ENCODE measurements at places on chromosomes 3 and 15.

GRCh38 chr3:121601212-121601812 lies 8.1 kb downstream of the FBXO40 start:
- DNase-seq = no peak

DNA sequence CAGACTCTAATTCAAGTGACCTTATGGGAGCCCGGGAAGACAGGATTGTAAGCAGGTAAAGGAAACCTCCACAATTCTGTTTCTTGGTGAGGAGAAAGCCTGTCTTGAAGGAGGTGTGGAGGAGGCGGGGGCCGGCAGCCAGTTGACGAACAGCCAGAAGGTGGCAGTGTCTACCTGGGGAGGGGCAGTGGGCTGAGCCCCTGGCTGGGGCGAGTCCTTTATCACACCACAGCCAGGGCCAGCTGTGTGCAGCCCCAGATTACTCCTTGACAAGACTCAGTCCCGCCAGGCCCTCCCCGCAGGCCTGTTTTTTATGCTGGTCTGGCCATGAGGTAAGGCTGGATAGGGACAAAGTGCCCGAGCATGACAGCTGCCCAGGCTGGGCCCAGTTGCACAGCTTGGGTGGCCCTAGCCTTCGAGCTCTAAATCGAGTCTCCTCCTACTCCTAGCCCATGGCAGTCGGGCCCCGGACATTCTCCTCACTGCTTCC lies 40.9 kb upstream of the IDH2 start:
- peak; percentile 44 for DNase-seq

DNA sequence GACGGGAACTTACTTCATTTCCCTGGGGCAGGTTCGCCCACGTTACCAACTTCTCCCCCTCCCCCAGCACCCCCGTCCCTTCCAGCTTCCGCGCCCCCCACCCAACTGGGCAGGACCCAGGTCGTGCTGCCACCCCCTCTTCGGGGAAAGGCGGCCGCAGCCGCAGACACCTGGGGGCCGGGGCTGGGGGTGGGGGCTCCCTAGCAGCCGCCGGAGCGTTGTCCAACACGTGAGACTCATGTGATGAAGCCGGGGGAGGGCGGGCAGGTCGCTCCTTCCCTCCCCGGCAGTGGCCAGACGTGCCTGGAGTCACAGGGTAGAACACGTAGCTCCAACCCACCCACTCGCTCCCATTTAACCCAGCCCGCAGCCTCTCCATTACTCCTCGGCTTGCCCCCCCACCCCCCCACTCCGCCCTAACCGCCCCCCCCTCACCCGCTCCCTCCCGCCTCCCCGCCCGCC lies 240 bp upstream of the BHLHE40 start:
- peak; percentile 66 for DNase-seq

DNA sequence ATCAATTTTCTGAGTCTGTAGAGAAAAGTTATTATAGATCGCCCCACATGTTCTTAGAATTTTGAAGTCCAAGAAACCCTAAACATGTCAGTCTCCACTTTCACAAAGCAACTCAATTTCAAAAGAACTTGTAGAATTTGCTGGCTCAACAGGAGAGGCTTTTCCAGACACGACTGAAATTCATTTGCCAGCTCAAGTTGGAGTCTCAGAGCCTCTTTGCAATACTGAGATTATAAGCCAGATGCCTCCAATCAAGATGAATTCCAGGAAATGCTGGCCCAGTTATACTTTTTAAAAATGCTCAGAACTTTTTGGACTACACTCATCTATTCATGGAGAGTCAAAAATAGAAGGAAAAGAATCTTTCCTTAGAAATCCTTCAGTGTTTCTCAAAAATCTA lies 56.9 kb upstream of the NLGN1 start:
- no peak for DNase-seq

- DNase-seq = no peak
Measured at GRCh38 chr3:38110314-38111050, 26.4 kb downstream of the ACAA1 start.

GRCh38 chr3:149280671-149281349 lies 52.6 kb downstream of the TM4SF18 start:
- DNase-seq = no peak

DNA sequence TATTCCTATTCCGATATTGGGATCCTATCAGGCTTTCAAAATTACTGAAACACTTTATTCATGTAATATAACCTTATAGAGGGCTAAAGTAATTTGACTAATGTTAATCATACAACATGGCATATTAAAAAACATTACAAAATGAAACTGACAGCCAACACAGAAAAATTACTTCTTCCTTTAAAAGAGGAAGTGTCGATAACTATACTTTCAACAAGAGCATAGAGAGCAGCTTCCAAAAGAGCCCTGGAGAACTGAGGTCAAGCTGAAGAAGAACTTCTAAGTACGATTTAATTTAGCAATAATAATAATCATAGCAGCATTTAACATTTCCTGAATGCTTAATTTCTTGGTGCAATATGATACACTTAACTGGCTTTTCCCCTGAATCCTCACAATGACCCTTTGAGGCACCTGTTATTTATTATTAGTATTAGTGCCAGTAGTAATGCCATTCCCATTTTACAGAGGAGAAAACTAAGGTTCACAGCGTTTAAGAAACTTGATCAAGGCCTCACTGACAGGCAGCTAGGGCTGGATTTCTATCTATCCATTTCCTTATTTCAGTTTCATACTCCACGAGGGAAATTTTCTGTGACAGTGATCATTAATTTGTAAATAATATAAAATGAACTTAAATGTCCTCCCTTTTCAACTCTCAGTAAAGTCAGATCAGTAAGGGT lies 181.6 kb downstream of the CFAP20DC start:
- no peak for DNase-seq

- DNase-seq = no peak
Measured at GRCh38 chr15:58486564-58486963, 54.8 kb downstream of the LIPC start.

DNA sequence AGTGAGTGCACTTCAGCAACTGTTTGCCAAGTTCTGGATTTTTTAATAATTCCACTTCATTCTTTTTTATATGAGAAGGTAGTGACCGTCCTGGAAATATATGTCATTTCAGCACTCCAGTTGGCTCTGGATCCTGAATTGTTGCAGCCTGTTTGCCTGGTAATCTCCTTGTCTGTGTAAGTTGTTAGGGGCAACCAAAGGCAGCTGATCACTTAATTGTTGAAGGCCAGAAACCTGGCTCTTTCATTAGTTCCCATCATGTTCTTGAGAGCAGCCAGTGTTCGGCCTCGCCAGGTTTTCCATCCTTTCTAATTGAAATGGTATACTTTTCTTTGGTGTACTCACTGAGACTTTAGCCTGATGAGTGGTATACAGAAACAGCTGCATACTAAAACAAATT lies 168.6 kb downstream of the SOX2 start:
- no peak for DNase-seq

GRCh38 chr3:186210852-186211500 lies 102.1 kb upstream of the ETV5 start:
- DNase-seq = no peak

DNA sequence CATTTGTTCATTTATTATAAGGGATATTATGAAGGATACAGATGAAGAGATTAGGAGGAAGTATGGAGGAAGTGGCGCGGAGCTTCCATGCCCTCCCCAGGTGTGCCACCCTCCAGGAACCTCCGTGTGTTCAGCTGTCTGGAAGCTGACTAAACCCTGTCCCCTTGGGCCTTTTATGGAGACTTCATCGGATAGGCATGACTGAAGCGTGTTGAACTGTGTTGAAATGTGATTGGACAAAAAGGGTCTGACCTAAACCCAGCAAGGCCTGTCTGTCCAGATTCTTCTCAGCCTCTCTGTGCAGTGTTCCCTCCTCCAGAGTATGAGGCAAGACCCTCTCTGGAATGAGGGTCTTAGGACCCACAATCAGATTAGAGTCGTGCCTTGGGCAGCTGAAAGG lies 31.7 kb downstream of the HACD3 start:
- DNase-seq = no peak

DNA sequence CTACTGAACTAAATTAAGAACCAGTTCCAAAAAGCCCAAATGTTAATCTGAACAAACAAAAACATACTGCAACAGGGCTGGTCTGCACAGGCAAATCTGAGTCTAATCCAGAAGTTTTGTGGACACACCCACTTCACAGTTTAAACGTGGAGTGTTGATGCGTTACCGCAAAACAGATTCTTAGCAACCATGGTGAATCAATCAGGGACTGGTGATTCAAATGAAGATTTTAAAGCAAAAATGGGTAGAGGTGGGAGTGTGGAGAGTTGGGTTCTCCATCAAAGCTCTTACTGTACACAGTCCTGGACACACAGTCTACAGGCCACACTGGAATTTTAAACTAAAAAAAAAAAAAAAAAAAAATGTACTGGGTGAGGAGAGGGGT lies 5.2 kb downstream of the ANXA2 start:
- DNase-seq = no peak
